Effector memory CD8-positive, alpha-beta T cell (primary cell): ENCODE measurements at places on chromosomes 4 and X.

DNA sequence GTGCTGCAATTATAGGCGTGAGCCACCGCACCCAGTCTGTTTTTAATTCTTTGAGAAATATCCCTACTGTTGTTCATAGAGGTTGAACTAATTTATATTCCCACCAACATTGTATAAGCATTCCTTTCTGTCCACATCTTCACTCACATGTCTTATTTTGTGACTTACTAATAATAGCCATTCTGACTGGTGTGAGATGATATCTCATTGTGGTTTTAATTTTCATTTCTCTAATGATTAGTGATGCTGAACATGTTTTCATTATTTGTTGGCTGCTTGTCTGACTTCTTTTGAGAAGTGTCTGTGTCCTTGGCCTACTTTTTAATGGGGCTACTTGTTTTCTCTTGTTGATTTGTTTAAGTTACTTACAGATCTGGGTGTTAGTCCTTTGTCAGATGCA lies 310.9 kb upstream of the MAOA start:
- DNase-seq, result no peak

GRCh38 chr4:25792200-25792791 lies 70.5 kb downstream of the SEL1L3 start:
- no peak for DNase-seq

GRCh38 chr4:16222957-16223527 lies 3.2 kb downstream of the TAPT1 start:
- no peak for DNase-seq

DNA sequence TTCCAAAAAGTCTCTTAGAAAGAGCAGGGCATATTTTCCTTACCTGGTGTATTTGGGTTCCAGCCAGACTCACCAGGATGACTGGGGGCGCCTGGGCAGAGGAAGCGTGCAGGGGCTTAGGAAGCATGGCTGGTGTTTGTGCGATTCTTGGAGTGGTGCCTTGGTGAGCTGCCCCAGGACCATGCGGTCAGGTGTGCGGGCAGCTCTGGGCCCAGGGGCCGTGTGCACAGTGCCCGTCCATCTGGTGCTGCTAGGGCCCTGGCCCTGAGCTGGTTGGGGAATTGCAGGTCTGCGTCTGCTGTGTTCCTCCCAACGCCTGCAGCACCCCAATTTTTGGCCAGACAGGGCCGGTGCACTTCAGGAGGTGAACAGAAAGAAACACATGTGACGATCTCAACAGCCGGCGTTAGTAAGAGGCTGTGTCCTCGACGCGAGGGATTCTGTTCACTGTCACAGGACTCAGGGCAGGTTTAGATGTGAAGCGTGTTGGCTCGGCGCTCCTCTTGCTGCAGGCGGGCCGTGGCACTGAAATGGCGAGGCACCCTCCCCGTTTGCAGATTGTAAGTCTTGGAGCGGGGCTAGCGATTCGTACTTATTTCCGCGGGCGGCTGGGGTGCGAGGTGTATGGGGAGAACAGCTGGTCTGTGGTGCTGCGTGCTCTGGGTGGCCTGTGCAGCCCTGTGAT lies 15.2 kb downstream of the RGS12 start:
- DNase-seq, result no peak

- no peak for DNase-seq
These were observed 150.9 kb downstream of the SHROOM3 start for GRCh38 chr4:76585897-76586360.

DNA sequence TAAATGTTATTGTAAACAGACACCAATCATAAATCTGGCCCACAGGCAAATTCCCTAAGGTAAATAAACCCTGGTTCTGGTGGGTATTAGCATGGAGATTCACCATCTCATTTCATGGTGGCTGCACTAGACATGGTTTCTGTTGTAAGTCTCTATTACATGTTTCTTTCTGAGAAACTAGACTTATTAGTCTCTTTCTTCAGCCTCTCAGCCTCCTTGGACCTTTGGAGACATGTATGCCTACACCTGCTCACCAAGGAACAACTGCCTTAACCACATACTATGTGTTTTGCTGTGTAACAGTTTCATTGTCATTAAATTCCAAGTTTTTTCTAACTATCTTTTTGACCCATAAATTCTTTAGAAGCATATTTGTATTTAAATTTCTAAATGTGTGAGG lies 13.1 kb downstream of the DDIT4L start:
- no peak for DNase-seq

- DNase-seq, result no peak
These were observed 25.0 kb downstream of the COQ2 start for GRCh38 chr4:83259586-83259985.

DNA sequence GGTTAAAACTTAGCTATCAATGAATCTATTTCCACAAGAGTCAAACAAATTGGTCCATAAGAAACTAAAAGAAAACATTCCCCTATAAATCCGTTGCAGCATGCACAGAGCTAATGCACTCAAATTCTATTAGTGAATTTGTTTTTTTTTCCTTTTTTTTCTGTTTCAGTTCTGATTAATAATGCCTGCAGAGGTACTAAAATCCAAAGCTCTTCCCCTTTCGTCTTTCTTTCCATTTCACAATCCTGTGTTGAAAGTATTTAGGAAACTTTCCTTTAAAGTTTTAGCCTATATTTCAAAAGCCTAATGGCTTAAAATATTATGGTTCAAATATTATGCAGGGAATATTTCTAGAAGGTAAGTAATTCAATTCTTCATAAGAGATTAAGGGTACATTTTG lies 45.9 kb upstream of the VEGFD start:
- no peak for DNase-seq

DNA sequence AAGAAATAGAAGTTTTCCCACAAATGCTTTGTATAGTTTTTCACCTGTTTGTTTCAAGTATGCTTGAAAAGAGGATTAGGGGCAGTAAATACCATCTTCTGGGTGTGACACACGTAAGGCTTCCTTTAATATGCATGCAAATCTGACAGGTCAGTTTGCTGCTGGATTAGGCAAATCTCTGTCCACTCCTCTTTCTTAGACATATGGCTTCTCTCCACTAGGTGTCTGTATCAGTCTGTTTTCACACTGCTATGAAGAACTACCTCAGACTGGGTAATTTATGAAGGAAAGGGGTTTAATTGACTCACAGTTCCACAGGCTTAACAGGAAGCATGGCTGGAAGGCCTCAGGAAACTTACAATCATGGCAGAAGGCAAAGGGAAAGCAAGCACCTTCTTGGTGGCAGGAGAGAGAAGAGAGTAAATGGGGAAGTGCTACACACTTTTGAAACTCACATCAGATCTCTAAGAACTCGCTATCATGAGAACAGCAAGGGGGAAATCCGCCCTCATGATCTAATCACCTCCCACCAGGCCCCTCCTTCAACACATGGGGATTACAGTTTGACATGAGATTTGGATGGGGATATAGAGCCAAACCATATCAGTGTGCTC lies 66.9 kb downstream of the TAB3 start:
- no peak for DNase-seq

DNA sequence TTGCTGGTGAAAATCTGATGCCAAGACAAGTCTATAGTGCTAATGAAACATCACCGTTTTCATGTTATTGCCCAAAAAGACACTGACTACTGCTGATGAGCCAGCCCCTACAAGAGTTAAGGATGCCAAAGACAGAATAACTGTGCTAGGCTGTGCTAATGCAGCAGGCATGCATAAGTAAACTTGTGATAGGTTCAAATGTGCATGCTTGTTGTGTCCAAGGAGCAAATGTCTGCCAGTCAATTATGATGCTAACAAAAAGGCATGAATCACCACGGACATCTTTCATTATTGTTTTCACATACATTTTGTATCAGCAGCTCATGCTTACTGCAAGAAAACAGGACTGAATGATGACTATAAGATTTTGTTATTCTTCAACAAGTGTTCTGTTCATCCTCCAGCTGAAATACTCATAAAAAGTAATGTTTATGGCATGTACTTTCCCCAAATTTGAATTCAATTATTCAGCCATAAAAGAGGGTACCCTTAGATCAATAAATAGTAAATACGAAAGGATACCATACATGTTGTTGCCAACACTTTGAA lies 306.9 kb upstream of the ARSJ start:
- DNase-seq, result no peak

GRCh38 chr4:153520801-153521329 lies 54.7 kb downstream of the TMEM131L start:
- no peak for DNase-seq

- DNase-seq, result no peak
These were observed 99.7 kb downstream of the FIP1L1 start for GRCh38 chr4:53477038-53477565.

DNA sequence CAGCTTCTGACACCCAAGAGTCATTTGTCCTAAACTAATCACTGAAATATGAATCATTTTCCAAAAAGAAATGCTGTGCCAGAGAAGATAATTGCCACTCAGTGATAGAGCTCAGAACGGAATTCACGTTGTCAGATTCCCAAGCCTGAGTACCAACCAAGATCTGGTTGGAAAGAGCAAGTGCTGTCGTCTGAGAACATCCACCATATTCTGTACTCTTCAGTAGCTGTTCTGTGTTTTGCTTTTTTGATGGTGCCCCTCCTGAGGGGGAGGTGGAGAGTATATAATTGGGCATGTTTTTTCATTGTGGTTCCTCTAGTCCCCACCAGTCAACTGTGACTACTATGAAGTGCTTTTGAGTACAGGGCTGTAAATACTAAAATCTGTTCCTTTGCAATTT lies 13.2 kb downstream of the RUFY3 start:
- DNase-seq, result no peak

DNA sequence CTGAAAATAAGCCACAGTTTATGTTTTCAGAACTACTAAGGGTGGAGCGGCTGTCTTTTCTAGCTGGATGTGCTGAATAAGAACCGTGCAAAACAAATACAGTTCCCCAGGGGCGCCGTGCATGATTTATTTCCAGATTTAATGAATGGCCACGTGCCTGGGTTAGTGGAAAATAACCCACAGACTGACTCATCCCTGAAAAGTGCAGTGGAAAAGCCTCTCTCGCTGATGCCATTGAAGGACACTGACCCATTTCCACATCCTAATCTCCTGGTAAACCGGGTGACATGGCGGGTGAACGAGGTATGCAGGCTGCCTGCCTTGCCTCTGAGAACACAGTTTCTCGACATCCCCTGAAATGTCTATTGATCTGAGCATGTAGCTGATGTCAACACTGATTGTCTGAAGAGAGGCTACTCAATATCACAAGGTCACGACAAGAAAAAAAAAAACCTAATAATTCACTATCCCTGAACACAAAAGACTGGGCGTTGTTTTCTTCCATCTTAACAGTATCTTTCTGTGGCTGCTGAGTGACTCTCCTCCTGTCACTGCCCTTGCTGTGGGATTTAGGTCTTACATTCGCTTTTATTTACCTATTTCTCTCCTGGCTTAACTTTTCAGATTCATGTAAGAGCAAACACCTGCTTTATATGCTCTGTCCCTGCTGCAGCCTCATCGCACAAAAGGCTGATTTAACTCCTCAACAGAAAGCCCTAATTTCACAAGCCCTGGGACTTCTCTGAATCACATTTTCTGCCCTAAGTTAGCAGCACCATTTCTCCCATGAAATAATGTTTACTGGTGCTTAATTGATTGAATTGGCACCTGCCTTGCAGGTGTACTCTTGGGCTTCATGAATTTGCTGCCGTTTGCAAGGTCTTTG lies 76.9 kb upstream of the SCOC start:
- no peak for DNase-seq

- no peak for DNase-seq
These were observed 78.2 kb downstream of the SH3BGRL start for GRCh38 chrX:81280148-81280547.

DNA sequence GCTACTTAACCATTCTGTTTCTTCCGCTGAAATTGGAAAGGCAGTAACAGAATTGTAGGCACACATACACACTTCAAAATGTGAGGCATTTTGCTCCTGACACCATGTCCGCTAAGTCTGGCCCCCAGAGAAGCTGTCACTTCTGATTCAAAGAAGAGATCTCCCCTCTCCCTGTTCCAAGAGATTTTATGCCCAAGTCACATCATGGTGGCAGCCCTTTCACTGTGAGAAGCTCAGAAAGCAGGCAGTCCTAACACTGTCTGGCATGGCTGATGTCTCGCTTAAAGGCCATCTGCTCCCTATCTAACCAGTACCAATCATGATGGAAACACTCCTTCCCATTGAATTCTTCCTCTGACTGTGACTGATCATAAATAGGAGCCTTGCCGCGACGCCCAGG lies 83.9 kb downstream of the BEND2 start:
- no peak for DNase-seq

- no peak for DNase-seq
These were observed 186.7 kb downstream of the TENM3 start for GRCh38 chr4:182429896-182430295.

- no peak for DNase-seq
These were observed 1075.7 kb upstream of the PABPC4L start for GRCh38 chr4:135277068-135277979.

DNA sequence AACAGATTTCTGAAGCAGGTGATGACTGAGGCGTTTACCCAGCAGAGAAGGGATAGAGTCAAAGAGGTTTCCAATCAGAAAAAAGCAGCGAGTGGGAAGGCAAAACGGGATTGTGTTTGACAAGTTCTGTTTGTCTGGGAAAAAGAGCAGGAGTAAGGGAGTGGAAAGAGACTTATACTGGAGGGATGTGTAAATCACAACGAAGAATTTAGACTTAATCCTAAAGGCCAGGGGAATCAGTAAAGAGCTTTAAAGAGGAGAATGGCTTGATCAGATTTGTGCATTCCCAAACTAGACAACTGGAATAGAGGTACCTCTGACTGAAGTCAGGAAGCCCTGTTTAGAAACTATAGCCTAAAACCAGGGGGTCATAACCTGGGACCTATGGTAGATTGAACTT lies 31.5 kb upstream of the LRBA start:
- DNase-seq, result no peak

DNA sequence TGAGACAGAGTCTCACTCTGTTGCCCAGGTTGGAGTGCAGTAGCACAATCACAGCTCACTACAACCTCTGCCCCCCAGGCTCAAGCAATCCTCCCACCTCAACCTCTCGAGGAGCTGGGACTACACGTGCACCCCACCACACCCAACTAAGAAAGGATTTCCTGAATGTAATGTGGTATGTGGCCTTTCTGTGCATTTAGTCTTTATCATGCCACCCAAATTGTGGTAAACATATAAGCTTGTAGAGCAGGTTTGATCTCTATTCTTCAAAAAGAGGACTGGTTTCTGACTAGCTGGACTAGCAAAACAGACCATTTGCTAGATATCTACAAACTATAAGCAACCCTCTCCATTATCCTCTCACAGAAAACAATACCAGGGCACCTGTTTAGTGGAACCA lies 33.6 kb downstream of the ELOVL6 start:
- DNase-seq, result no peak

DNA sequence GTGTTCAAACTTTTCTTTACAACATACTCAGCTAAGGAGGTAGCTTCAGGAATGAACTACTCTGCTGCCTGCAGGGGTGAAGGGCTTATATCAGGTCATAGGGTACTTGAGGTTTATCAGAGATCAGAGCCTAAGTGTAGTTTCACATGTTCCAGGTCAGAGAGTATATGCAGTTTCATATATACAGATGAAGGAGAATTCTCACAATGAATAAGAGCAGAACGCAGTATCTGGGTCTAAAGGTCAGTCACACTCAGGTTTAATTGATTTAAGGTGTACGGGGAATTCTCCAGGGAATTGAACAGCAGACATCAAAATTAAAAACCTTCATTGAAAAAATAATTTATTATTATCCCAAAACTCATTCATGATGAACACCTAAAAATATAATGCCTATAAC lies 700.6 kb downstream of the TECRL start:
- no peak for DNase-seq
